ENCODE measurements at places on chromosomes 6 and 20.

DNA sequence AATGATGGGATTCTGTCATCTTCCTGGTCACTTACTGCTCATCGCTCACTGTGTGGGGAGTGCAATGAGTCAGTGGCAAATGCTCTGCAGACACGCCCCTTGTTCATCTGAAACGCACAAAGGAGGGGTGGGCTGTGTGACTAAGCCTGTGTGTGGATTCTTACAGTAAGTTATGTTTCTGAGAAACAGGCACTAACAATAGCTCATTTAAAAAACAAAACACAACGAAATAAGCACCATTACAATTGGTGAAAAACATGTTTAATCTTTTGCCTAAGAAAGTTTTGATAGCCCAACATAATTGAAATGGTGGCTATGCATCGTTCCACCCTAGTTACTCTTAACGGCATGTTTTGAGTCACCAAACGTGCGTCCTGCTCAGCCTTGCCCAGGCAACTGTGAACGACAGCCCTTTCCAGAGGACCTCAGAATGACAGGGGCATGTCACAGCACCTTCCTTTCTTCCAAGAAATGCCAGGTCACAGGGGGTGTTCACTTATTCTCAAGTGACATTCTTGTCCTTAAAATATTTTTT, 118.4 kb upstream of the SGK1 start:
- DNase-seq, result peak; percentile 84

GRCh38 chr6:92706976-92707375, 712.4 kb downstream of the EPHA7 start:
- DNase-seq, result no peak

DNA sequence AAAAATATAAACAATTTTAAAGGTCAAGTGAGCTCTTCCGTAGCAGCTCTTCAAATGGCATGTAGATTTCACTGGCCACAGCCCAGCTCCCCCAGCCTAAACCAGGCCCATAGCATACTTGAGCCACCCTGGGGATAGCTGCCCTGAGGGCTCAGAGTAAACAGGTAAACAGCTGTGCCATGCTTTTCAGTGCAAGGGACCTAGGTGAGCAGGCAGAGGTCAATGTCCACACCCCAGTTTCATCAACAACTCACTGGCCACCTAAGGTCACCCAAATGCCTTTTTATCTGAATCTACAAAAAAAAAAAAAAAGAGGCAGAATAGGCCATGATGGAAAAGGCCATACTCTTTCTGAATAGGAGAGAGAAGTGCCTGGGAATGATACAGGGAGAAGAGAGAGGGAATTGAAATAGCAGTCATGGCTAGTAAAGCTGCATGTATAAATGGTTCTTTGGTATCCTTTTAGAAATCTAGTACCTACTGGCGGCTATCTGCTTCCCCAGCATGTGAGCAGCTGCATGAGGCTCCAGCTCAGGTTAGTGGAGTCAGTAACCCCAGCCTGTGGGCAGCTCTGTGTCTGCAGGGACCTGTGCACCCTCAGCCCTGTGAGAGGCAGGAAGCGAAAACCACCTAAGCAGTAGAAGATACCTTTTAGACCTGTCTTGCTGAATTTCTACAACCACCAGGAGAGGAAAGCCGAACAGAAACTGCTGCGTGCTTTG, 77.0 kb downstream of the FOXA2 start:
- no peak for DNase-seq

- no peak for DNase-seq
These were observed 3.8 kb downstream of the SNPH start for GRCh38 chr20:1269850-1270249.

DNA sequence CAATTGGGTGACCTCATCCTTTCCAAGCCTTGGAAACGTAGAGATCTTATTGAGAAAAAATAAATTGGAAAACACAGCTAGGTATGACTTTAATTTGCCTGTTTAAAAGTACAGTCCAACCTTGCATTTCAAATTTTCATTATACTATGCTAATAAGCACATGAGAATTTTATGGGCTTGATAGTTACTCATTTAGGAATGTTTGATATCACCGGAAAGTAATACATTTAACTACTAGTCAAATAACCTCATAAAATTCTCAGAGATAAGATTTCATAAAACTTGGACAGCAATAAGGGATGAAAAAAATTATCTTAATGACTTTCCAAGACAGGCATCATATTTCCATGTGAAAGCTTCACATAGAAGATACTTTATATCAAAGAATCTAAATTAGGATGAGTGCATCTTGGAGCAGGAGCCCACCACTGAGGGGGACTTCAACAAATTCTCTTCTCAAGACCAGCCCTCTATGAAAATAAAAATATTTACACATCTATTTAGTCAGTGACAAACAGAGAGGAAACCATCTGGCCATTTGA, 236.3 kb downstream of the EPHA7 start:
- DNase-seq, result no peak

- no peak for DNase-seq
These were observed 139.2 kb downstream of the SOX4 start for GRCh38 chr6:21732731-21733130.

DNA sequence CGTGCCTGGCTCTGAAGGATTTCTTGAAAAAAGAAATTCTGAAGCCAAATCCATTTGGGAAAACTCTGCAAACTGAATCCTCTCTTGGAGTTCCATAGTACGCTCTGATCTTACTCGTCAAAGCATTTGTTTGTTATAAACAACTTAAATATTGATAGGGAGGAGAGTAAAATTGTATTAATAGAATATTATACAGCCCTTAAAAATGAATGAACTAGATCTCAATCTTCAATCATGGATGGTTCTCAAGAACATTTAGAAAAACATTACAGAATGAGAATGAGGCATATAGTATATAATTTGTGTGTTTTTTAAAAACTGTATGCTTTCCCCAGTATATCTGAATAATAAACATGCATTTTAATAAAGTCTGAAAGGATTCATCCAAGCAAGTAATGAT, 24.8 kb downstream of the KCTD20 start:
- no peak for DNase-seq

- DNase-seq, result no peak
These were observed 86.8 kb upstream of the SNAP25 start for GRCh38 chr20:10131732-10132345.

DNA sequence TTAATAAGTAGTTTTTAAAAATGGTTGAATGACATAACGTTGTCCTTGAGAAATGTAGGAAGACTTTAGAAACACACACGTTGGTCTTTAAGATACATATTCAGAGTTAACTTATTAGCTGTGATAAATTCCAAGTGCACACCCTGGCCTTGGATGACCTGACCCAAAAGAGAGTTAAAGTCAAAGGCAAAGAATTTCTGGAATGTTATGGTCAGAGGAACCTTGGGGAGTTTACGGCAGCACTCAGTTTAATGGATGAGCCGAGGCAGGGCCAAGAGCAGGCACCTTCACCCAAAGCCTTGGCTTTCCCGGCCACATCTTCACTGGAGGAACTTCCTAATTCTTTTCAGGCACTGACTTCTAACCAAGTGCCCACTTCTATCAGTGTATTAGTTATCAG, 200.5 kb downstream of the SMOC2 start:
- no peak for DNase-seq

GRCh38 chr6:164401871-164402270, 907.5 kb downstream of the C6orf118 start:
- DNase-seq, result no peak

- no peak for DNase-seq
These were observed 27.0 kb downstream of the SNX9 start for GRCh38 chr6:157850030-157850429.

DNA sequence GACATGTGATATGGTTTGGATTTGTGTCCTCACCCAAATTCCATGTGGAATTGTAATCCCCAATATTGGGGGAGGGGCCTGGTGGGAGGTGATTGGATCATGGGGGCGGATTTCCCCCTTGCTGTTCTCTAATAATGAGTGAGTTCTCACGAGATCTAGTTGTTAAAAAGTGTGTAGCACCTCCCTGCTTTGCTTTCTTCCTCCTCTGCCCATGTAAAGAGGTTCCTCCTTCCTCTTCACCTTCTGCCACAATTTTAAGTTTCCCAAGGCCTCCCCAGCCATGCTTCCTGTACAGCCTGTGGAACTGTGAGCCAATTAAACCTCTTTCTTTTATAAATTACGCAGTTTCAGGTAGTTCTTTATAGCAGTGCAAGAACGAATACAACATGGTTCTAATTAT, 2.1 kb upstream of the ZNF451 start:
- DNase-seq, result no peak

- DNase-seq, result no peak
These were observed 52.0 kb downstream of the ECT2L start for GRCh38 chr6:138847884-138848283.

DNA sequence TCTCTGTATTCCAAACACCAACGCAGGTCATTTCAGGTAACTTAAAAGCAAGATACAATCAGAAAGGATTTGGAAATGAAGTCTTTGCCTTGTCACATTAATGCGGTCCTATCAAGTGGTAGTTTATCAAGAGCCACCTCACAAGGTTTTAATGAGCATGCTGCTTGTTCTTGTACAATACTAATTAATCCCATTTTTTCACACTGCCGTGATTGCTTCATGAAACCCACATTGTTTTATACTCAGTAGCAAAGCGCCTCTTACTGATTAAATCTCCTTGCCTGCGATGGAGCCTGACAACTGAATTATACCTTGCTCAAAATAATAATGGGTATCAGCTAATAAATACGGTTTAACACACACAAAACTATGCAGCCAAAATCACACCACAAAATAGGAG, 234.1 kb upstream of the TSHZ2 start:
- DNase-seq, result no peak

DNA sequence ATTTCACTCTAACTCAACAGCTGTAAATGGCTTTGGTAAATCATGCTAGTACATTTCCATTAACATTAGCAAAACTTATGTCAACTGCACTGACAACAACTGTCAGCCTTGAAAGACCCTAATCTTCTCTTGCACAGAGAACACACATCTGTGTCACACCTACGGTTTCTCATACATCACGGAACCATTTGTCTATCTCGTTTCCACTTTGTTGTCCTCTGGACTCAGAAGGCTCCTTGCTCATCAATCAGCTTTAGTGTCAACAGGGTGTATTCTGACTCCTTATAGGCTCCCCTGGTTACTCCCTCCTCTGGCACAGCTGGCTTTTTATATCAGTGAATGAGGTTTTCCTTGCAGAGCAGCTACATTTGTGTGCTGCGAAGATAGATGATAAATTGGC, 49.3 kb downstream of the CD83 start:
- no peak for DNase-seq

- no peak for DNase-seq
These were observed 1.1 kb downstream of the CDS2 start for GRCh38 chr20:5127859-5128424.

DNA sequence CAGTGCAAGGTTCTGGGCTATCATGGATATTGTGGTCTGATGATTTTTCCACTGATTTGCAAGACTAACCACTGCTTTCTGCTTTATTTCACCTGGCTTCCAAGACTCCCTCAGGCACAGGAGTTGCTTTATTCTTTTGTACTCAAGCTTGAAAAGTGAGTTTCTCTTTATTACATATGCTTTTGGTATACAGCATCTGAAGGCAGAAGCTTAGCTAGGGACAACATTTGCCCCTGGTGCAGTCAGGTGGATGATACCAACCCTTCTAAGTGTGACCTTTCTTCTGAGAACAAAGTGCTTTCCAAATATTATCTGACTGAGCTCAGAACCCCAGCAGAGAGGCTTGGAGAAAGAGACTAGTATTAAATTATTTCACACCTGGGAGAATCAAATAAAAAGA, 94.0 kb upstream of the PHACTR1 start:
- no peak for DNase-seq

DNA sequence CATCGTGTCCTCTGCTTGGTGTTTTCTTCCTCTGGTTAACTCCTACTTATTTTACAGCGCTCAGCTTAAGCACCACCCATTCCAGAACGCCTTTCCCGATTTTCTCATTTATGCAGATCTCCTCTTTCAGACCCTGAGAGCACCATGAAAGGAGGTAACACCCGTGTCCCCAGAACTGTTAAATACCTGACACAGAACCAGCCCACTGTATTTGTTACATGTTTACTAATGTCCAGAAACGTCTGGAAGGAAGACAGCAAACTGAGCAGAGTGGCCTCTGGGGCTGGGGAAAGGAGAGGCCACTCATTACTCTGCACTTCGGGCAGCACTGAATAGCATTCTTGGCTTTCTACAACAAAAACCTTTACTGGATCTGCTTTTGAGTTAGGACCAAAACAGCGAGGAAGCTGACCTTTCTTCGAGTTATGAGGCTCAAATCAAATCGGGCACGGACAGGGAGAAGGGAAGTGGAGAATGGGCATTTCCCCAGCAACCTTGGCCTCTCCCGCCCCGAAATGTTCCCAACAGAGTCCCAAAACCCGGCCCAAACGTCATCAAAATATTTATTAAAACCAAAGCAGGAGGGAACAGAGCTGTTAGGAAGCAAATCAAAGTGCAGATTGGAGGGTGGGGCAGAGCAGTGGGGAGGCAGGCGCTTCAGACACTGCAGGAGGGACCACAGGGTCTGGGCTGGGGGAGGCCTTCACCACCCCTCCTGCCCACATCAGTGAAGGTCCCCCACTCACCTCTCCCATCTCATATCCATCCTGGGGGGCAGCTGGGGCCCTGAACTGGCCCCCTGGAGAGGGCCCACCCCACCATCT, 1.1 kb upstream of the NECAB3 start:
- DNase-seq, result no peak
